Activated CD8-positive, alpha-beta memory T cell treated with anti-CD3 and anti-CD28 coated beads for 1 hour (primary cell): ENCODE measurements at places on chromosomes 3 and 15.

- no peak for DNase-seq
Measured at GRCh38 chr15:75836959-75837334, 6.3 kb upstream of the UBE2Q2 start.

GRCh38 chr3:25620493-25620892 lies 44.2 kb downstream of the TOP2B start:
- no peak for DNase-seq

DNA sequence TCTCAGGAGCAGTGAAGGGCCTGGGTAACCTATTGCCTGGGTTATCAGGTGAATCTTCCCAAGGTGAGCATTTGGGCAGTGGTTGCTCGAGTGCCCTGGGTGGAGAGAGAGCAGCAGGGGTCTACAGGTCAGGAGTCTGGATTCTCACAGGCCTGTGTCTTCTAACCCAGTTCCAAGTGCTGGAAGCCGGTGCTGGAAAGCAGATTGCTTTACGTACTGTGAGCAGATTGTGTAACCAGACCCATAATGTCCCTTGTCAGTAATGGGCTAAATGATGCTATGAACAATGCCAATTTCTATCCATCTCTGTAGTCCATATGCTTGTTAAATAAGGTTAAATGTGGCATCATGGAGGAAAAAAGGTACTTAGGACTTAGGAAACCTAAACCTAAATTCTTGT lies 106.5 kb downstream of the TPRG1 start:
- DNase-seq, result no peak

DNA sequence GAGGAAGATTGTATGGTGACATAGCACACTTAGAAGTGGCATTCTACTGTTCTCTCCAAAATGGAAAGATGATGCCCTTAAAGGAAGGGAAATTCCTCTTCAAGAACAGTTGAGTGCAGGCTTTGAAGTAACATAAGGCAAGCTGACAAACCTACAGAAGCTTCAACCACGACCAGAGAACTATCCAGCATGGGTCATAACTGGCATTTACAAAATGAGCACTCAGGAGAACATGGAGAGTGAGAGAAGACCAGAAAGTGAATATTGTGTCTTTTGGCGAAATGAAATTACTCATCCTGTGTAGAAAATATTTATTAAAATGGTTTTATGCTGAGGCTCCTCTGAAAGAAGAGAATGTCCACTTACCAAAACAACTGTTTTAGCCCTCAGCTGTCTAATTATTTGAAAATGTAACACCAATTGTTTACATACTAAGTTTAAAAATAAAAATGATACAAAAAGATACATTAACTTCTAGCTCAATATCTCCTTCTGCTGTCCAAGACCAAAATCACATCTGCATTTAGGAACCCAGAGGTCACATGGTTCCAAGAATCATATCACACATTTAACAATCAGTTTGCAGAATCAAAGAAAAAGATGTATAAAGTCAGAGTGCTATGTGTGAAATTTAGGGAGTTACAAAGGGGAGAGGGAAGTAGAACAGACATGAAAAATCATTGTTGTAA lies 216.9 kb downstream of the ATP8B4 start:
- DNase-seq, result no peak

GRCh38 chr15:29324746-29325145 lies 55.1 kb upstream of the NSMCE3 start:
- no peak for DNase-seq

GRCh38 chr3:40745381-40746106 lies 220.8 kb downstream of the ZNF621 start:
- no peak for DNase-seq

DNA sequence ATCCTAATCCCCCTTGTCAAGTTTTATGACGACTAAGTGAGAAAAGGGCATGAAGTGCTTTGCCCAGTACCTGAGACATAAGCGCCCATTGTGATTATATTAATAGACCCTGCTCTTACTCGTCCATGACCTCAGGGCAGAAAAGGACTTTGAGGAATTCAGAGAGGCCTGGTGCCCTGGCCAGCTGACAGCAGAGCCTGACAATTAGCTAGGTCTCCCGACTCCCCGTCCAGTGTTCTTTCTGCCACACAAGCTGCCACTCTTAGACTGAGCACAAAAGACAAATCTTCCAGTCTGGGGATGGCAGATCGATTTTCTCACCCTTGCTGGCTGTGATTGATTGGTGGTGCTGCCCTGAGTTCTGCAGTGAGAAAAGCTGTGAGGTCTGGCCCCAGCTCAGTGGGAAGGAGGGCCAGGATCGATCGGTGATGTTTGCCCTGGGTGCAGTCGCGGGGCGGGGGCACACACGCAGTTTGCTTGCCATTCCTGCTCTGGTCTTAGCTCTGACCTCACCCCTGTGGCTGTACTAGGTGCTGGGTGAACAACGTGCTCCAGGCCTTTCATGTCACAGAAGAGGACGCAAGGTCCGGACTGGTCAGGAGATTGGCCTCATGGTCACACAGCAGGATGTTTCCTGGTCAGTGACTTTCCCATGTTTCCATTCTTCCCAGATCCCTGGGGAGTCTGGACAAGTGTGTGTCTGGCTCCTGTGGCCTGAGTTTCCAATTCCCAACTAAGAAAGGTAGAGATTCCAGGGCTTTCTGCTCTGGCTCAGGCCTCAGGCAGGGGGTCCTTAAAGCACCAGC lies 67.4 kb upstream of the TLE3 start:
- DNase-seq, result no peak

- no peak for DNase-seq
Measured at GRCh38 chr15:60110909-60111308, 106.8 kb downstream of the FOXB1 start.

- DNase-seq, result no peak
Measured at GRCh38 chr3:147383617-147384016, 22.7 kb downstream of the ZIC4 start.

GRCh38 chr3:122094125-122094524 lies 39.0 kb downstream of the CD86 start:
- DNase-seq, result no peak

DNA sequence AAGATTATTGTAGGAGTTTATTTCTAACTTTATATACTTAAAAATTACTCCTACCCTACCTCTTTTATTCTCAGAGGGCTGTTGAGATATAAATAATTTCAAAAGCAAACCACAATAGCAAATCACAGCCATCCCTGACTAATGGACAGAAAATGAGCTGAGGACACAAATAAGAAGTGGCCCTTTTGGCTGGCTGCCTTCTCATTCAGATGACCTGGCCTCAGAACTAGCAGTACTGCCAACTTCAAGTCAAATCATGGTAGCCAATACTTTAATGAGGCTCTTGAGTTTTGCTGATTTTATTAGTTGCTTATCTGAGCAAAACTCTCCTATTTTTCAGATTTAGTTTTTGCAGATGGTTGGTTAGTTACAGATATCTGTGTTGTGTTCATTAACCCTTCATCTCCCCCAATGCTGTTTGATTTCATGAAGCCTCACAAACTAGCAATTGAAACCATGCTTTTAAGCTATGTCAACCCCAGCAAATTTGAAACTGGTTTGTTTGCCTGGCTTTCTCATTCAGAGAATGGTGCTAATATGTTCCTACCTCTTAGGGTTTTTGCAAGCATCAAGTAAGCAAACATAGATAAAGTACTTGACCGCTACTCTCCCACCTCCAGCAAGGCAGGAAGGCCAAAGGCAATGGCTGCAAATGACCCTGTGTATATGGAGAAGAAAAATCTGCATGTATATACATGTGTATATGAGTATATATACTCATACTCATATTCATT lies 73.4 kb upstream of the HACD2 start:
- DNase-seq, result no peak

GRCh38 chr3:109411547-109411946 lies 74.2 kb upstream of the DPPA4 start:
- DNase-seq, result no peak

- DNase-seq, result no peak
Measured at GRCh38 chr3:186985661-186986364, 55.5 kb downstream of the ST6GAL1 start.

GRCh38 chr3:192249516-192249915 lies 477.8 kb downstream of the FGF12 start:
- DNase-seq, result no peak

DNA sequence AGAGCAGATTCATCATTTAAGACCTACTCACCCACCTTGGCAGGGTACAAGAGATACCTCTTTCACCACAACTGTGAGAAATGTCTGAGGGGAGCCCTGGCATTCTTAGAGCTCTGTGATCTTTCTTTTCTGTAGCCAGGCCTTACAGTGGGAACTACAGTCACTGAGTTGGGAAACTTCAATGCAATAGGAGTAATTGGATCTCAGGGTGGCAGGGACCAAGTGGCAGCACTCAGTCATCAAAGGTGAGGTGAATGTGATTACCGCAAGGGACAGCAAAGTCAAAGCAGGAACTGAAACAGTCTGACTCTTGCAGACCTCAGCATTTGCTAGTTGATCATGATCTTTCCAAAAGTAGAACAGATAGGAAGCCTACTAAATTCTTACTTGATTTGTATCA lies 7.2 kb upstream of the MCF2L2 start:
- DNase-seq, result no peak

DNA sequence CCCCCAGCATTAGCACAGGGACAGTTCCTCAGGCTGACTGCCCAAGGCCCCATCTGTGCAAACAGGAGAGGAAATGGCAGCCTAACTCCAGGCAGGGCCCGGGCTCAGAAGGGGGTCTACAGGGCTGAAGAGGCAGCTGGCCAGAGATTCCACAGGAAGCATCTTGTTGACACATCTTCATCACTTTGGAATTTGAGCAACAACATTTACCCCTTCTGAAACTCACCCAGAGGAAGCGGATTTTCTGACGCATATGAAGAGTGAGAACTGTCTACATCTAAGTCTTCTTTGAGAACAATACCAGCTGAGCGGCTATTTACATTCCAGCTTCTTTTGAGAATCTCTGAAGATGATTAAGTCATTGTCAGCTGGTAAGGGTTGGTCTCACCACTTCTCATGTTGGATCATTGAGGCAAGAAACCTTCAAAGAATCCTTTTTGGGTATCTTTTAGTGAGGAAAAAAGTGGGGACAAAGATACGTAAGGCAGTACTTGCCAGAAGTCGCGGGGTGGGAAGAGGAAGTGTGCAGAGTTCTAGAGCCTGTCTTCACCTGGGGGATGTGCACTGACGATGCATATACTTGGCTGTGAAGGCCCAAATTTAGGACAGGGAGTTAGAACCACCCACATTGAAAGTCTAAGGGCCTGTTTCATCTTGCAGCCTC lies 25.4 kb upstream of the SRP14 start:
- DNase-seq, result no peak

GRCh38 chr3:23953523-23953922 lies 8.4 kb downstream of the NR1D2 start:
- DNase-seq, result no peak

- DNase-seq, result no peak
Measured at GRCh38 chr3:124770336-124771082, 40.3 kb downstream of the UMPS start.

- DNase-seq, result no peak
Measured at GRCh38 chr15:66126456-66126855, 127.1 kb downstream of the MEGF11 start.

DNA sequence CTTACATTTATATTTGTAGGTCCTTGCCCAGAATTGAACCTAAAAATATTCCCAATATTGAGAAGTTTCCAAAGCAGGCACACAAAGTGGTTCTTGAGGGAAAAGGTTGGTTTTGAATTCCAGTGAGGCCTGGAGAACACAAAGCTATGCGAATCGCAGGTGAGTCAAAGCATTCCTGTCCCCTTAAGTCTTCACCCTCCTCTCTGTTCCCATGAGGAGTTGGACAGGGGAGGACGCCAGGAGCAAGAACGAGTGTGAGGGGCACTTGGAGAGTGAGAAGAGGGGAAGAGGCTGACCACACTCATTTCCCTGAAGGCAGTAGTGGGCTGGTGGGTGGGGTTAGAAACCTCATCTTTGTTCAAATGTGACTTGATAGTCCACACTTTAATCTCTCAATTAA lies 185.8 kb upstream of the EOMES start:
- DNase-seq, result no peak

GRCh38 chr3:55283441-55283925 lies 203.6 kb downstream of the WNT5A start:
- DNase-seq, result no peak

DNA sequence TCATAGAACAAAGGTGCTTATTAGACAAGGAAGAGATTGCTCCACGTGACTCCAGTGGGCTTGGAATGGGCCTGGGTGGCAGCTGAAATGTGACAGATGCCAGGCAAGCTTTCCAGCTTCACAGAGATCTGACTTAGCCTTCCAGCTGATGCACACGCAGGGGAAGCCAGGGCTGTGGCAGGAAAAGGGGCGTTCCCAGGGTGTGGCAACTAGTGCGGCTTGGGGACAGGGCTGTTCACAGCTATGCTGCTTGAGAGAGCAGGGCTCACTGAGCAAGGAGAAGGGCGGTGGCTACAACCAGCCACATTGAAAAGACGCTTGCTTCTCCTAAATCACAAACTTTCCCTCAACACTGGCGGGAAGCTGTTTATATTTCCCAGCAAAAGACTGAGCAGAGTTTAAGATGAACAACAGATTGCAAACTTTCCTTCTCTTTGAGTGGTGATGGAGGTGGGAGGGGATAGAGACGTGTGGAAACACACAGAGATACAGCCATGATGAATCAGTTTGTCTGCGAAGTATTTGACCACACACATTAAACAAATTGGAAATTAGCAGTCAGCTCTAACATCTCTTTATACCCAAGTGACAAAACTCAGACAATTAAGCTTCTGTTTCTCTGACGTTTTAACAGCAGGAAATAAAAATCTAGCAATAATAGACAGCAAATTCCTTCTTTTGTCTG lies 127.5 kb downstream of the BDH1 start:
- peak; percentile 2 for DNase-seq

DNA sequence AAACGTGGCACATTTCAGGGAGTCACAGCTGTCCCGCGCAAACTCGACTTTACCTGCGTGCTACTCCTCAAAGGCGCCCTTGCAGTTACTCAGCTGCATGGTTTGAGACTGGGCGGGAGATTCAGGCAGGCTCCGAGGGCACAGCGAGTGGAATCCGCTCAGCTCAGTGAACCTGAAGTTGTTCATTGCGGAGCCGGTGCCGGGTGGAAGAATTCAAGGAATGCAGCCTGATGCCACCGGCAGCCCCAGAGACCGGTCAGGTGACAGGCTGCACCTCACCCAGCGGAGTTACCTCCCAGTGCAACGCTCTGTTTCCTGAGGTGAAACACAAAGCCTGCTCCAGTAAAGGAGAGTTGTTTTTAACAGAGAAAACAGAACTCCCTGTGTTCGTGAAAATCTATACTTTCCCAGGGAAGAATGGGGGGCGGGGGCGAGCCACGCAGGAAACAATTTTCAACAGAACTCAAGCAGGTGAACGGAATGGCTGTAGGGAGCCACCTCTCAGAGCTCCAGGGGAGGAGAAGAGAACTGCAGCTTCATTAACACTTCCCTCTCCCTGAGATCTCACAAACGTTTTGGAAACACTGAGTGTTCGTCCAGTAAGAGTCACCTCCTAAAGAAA lies 3.8 kb downstream of the VEPH1 start:
- DNase-seq, result no peak

DNA sequence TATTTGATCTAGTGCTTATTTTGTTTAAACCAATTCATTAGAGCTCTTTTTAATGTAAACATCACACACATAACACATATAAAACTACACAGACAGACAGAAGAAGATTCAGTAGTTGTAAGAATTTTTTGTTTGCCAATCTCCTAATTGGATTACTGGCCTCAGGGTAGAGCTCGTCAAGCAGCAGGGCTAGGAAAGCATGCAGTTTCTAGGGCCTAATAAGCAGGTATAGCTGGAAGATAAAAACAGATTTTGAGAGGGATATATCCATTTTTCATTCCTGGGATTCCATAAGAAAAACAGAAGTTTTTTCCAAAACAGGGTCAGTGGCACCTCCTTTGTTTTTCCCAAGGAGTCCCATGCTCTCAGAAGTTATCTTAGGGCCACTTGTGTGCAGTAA lies 265.2 kb upstream of the SGO1 start:
- no peak for DNase-seq
